ENCODE measurements at places on chromosomes 11 and 22.

GRCh38 chr11:123045101-123045500 is 16.8 kb downstream of the HSPA8 start:
- DNase-seq = no peak

GRCh38 chr11:37642296-37642695 is 1044.3 kb upstream of the RAG2 start:
- no peak for DNase-seq

GRCh38 chr22:20639343-20639742 is 131.9 kb downstream of the MED15 start:
- no peak for DNase-seq

DNA sequence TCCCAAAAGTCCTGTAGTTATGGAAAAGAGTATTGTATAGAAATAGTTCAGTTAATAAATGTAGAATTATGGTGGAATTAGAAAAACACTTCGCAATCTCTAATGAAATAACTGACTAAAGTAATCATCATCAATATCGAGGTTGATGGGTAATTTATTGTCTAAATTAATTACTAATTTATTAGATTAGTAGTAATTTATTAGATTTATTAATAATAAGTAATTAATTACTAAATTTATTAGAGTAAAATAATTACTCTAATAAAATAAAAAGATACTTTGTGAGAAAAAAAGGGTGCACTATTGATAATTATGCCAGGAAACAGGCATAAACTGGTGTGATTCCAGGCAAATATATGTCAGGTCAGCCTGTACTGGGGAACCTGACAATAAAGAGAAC is 455.6 kb downstream of the AASDHPPT start:
- DNase-seq = no peak

DNA sequence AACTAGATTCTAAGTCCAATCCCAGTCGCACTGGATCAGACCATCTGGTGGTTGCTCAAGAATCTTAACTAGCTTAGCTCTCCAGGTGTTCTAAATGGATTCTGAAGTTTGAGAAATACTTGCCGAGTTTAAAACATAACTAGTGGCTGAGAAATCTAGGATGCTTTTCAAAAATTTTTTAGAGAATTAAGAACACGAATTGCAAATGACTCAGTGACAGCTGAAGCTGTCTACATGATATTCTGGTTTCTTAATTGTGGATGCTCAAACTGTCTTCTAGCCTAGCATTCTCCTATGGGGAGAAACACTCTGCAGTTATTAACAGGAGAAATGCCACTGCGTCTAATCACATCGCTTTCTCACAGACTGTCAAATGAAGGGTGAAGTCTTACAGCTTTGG is 20.2 kb upstream of the TP53AIP1 start:
- DNase-seq = no peak

DNA sequence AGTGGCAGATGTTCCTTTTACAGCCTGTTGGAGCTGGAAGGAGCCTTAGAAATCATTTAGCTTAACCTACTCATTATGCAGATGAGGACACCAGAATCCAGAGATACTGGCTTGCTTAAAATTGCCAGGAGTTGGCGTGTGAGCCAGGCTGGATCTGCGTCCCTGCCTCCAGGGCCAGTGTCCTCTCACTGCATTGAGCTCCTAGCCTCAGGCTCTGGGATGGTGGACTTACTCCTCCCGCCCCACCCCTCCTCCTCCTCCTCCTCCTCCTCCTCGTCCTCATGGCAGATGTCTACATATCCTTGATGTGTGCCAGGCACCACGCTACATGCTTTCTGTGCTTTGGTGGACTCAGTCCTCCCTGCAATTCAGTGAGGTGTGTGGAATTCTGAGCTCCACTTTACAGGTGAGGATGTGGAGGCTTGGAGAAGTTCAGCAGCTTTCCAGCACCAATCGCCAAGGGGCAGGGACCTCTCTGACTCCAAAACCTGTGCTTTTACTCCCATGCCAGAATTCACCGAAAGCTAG is 24.1 kb downstream of the ADAMTS15 start:
- no peak for DNase-seq

- DNase-seq = no peak
Observed at GRCh38 chr22:45453764-45454163, 40.3 kb downstream of the RIBC2 start.

- no peak for DNase-seq
Observed at GRCh38 chr11:94106716-94107115, 21.9 kb upstream of the PANX1 start.

Measured in KBM-7 (cell line).